ENCODE measurements at places on chromosomes 7 and 10.

- no peak for DNase-seq
Observed at GRCh38 chr10:30121401-30121800, 62.0 kb upstream of the JCAD start.

DNA sequence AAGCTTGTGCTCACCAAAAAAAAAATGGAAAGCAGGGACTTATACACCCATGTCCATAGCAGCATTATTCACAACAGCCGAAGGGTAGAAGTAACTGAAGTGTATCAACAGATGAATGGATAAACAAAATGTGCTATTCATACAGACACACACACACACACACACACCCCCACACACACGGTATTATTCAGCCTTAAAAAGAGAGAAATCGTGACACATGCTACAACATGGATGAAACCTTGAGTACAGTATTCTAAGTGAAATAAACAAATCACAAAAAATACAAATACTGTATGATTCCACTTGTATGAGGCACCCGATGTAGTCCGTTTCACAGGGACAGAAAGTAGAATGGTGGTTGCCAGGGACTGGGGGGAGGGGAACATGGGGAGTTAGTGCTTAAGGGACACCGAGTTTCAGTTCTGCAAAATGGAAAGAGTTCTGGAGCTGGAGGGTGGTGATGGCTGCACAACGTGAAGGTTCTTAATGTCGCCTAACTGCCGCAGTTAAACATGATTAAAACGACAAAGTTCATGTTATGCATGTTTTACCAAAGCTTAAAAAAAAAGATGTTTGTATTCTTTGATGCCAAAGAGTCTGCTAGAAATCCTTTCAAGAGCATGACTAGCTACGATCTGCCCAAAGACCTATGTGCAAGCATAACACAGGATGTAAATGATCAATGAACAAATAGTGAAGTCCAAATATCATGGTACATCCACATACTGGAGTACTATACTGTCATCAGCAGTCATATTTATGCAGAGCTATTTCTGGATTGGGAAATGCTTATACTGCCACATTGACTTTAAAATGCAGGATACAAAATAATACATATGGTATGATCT, 7.2 kb downstream of the TNS3 start:
- no peak for DNase-seq

- no peak for DNase-seq
Observed at GRCh38 chr7:98831641-98832221, 38.1 kb downstream of the TMEM130 start.

DNA sequence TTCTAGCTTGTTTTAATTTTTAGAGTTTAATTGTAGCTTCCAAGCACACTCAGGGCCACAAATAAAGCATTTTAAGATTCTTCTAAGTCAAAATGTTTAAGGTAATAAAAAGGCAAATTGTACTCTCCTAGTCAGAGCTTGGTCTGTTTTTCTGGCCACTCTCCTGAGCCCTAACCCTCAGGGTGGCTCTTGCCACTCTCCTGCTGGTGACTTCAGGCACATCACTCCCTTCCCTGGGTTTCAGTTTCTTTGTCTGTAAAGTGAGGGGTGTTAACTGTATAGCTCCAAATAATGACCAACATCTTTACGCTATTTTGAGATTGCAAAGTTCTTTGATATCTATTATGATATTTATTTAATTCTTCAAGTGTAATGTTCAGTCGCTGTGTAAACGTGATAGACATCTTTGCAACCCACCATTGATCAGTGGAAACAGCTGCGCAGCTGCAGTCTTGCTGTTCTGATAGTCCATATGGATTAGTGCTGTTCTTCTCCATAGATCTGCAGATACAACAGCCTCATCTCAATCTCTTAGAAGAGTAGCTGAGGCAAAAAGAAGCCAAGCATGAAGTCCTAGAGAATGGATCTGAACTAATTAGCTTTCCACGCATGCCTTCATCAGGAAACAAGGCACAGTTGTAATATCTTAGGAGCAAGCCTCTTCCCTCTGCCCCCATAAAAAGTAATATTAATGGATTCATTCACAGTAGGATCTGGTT, 189.9 kb downstream of the PLPP4 start:
- no peak for DNase-seq

DNA sequence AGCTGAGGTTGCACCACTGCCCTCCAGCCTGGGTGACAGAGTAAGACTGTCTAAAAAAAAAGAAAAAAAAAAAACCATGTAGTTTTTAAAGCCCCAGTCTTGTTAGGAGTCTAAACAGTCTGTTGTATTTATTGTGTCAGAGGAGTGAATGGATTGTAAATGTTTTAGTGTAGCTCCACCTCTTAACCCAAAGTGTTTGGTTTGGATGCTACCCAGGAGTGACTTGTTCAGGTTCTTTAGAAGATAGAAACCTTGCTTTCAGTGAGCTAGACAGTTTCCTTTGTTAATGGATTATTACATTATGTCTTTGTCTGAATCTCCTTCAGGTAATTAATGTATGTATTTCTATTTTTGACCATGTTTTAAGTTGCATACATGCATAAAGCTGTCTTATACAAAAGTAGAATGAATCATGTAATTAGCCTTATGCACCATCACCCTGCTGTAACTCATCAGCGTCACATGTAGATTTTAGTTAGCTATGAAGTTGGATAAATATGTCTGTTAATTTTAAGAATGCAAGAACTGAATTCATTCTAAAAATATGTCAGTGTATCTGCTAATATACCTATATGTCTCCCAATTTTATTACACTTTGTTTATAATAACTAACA, 97.7 kb downstream of the TAF3 start:
- DNase-seq: no peak

GRCh38 chr10:51073453-51074237, 642 bp upstream of the PRKG1 start:
- no peak for DNase-seq

Measured in posterior cingulate gyrus (tissue), 11 donors.